ENCODE measurements at places on chromosomes 2 and 18. TPM values are rescaled to one million over a fixed set of nuclear protein-coding genes. Genes with fewer than 3 reads are reported as not detected.

The CRYGC gene
- not detected for total RNA-seq

DNA sequence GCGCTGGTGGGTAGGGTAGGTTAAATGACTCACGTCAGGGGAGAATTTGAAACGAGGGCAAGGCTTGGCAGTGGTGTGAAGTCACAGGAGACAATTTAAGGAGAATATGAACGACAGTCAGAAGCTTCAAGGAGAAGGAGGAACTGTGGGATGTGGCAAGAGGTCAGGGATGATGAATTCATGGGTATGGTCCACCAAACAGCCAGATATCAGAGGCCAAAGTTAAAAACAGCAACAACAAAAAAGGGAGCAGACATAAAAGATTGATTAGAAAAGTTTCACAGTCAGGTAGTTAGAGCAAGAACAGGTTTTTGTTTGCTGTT, 1.4 kb upstream of the ZNF396 start:
- H3K27me3 ChIP-seq = peaks cover 25% of the 10 kb centered on the region
- H3K36me3 ChIP-seq = peaks cover 4% of the 10 kb centered on the region
- no peak overlapping the region for H3K4me3 ChIP-seq
- no peak overlapping the region for H3K27ac ChIP-seq

DNA sequence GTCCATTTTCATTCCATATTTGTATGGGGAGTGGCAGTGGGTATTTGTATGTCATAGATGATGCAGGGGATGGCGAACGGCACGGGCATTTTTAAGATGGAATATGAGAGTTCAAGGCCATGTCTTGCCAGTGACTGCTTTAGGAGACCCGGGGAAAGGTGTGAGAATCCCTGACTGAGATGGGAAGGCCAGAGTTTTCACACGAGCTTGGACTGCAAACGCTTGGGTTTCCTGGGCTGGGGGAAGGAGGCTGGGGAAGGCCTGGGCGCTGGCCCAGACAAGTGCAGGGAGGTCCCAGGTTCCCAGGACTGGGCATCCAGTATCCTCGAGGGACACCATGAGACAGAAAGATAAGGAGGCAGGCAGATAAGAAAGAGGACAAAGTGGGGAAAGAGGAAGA, 35.2 kb downstream of the CNGA3 start:
- H3K4me1 ChIP-seq = peaks cover 24% of the 10 kb centered on the region
- DNase-seq = no peak
- H3K27ac ChIP-seq = no peak overlapping the region

DNA sequence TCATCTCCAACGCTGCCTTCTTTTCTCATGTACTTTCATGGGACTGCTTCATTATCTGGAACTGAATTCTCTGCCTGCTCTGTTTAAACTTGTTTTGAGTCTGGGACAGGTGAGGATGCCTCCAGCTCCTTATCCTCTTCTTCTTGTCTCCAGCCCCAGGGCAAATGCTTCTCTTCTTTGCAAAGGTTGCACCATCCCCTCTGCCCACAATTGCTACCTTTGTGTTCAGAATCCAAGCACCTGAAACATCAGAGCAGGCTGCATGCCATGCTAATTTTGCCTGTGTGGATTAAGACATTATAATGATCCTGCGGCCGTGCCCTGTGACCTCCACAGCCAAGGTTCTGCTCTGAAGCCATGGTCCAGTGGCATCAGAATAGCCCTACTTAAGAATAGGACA, 309.5 kb downstream of the EPHA4 start:
- DNase-seq = no peak
- H3K4me3 ChIP-seq = no peak overlapping the region
- no peaks in the 10 kb centered on the region for H3K27me3 ChIP-seq
- no peaks in the 10 kb centered on the region for H3K36me3 ChIP-seq
- H3K4me1 ChIP-seq = peaks cover 10% of the 10 kb centered on the region

DNA sequence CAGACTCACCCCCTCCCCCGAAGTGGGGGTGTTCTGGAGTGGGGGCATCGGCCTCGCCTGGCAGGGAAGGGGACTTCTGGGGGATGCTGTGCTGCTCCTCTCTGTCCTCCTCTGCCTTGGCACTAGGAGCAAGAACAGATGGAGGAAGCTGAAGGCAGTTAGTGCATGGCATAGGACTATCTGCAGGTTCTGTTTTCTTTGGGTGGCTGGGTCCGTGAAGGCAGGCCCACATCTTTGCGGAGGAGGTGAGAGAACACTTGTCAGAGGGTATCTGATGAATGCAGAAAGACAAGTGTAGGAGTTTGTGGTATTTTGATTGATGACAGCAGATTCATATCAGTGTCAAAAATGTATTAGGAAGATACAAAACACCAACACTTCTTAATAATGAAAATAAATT, 411.4 kb downstream of the TSN start:
- H3K4me1 ChIP-seq = no peaks in the 10 kb centered on the region
- no peak overlapping the region for H3K4me3 ChIP-seq
- no peaks in the 10 kb centered on the region for H3K36me3 ChIP-seq
- H3K27ac ChIP-seq = no peak overlapping the region
- no peaks in the 10 kb centered on the region for H3K27me3 ChIP-seq
- DNase-seq = no peak
